CD4-positive, alpha-beta T cell treated with Interleukin-10 for 1 hour (primary cell): ENCODE measurements at places on chromosomes 4 and X.
A peak's percentile ranks its signal among the peaks of the same experiment; 100 is the strongest.

- no peak for DNase-seq
These were observed 1275.5 kb downstream of the ADGRL3 start for GRCh38 chr4:62475596-62475995.

DNA sequence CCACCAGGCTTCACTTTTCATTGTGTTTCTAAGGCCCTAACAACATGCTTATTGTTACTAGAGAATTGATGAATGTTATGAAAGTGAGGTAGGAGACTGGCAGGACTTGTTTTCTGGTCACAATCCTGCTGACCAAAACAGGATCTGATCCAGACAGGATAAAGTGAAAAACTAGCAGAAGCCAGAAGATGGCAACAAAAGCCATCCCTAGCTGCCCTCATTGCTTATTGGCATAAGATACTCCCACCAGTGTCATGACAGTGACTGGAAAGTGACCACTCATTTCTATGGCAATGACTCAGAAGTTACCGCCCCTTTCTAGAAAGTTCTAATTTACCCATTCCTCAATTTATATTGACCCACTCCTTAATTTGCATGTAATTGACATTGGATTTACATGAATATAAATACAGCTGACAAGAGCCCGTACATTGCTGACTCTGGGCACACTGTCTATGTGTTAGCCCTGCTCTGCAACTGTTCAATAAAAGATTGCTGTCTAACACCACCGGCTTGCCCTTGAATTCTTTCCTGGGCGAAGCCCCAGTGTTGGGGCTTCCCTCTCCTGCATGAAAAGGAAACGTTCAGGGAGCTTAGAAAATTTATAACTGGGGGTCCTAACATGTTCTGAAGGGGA is 30.0 kb upstream of the FGG start:
- no peak for DNase-seq

DNA sequence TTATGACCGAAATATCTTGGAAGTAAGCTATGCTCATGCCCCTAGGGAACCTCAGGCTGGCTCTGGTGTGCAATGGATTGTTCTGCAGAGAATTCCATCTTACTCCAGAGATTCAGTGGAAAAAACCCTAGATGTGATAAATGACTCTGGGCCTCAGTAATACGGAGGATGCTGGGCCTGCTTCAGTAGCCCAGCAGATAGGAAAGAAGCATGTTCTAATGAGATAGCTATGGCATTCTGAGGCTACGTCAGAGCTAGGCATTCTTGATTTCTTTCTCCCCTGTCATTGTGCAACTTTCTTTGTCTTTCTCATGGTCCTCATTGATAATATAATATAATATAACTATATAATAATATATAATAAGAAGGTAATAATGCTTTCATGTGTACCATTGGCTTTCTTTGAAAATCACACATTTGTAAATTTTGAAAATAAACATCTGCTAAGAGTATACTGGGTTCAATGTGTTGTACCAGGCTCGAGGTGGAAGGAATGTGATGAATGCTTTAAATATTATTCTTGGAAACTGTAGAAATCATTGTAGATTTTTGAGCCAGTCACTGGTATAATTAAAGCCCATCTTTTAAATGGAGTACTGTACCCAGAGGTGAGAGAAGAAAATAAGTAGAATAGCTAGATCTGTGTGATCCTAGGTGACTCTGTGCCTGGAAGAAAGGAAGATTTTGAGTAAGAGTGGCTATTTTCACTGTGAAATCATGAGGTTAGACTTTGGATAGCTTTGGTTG is 152.0 kb downstream of the IL15 start:
- no peak for DNase-seq

- DNase-seq: peak; percentile 58
These were observed 84.2 kb downstream of the CNOT6L start for GRCh38 chr4:77734928-77735327.

DNA sequence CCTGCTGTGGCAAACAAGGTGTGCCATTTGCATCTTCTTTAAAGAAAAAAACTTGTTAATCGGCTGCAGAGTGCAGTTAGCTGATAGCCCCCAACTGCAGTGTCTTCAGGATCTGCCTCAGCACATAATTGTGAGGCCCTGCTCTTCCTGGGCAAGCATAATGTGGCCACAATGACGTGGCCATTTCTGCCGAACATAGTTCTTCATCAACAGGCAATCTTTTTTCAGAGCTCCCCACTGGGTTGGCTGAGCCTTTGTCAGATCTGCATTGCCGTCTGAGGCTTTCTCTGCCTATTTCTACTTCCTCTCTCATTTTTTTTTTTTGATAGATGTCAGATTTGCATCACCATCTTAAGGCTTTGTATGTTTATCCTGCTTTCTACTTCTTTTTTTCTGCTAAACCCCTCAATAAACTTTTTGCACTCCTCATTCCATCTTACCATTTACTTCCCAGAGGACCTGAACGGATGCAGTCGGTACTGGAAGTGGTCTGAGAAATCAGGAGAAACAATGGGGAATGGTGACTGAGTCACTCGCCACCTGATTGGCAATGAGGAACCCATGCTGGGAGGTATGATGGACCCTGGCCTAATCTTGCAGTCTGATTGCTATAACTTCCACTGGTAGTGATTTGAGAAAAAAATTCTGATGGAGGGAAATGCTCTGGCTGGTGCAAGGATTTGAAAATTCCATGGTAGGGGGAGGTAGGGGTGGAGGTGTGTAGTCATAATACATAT is 21.2 kb upstream of the TAB3 start:
- DNase-seq: no peak

- DNase-seq: peak; percentile 66
These were observed 29.6 kb downstream of the ADH7 start for GRCh38 chr4:99405433-99406115.

- DNase-seq: no peak
These were observed 26.2 kb downstream of the ZNF827 start for GRCh38 chr4:145912376-145912775.

DNA sequence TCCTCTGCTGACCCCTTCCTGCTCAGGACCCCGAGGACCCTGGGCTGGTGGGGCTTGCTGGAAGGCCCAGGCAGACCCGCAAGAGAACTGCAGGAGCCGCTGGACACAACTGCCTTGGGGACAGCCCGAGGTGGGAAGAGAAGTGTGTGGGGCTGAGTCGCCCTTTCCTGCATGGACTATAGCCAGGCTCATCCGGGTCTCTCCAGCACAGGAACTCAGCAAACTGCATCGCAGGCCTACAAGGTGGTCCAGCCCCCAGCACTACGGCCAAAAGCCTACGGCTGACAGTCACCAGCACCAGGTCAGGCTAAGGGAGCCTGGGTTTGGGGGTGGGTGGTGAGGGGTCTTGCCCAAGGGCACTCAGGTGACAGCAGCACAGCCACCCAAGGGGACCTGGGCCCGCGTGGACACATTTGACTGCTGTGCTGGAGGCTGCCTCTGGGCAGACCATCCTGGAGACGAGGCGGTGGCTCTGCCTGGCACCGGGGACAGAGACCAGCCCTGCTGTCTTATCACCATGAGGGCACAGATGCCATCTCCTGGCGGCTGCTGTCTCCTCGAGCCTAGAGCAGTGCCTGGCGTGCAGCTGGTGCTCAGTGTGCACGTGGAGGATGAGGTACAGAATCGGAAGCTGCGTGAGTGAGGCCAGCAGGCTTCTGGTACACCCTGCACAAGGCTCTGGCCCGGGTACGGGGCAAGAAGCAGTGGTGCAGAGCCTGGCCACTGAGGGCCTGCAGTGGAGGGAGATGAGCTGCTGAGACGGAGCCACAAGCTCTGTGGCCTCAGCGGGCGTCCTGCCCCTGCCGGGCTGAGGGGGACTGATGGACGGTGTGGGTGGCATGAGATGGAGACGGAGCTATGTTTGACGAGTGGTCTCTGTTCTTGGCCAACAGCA is 15.1 kb downstream of the LRPAP1 start:
- no peak for DNase-seq
